ENCODE measurements at places on chromosomes 6 and 20.

DNA sequence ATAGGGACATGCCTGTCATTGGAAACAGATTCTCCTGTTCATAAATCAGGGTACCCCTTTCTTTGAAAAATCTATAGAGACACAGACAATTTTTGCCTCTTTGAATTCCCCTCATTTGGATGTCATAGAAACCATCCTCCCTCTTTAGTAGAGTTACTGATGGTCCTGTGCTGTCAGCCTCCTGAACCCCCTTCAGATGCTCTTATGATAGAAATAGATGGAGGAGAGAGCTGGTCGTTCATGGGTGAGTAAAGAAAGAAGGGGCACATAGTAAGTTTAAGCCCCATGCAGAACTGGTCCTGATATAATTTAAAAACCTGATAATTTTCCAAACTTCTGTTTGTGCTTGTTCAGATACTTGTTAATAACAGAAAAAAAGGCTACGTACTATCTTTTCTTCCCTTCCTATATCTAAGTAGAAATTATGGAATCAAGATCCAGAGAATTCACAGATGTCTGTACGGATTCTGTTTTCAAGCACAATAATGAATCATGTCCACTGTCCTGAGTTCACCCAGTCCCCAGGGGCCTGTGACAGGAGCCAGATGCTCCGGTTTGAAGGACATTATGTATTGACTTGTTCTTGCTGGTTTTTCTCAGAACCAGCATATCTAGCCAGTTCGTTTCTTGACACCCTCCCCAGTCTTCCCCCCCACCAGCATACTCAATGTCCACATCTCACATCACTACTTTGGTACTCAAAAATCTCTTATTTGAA, 78.1 kb downstream of the NCOA7 start:
- DNase-seq = no peak

GRCh38 chr6:146361128-146361924, 182.3 kb upstream of the RAB32 start:
- no peak for DNase-seq

DNA sequence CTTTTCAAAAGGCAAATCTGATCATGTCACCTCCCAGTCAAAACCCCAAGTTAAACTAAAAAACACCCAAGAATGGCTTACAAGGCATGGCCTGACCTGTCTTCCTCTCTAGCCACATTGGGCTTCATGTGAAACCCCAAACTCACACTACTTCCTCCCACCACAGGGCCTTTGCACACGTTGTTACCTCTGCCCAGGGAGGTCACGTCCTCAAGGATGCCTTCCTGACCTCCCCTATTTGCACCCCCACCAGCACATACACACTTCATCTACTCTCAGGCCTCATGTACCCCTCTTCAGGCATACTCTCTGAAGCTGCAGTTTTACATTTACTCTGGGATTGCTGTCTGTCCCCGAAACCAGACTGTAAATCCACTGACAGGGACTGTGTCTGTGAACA, 6.1 kb downstream of the EZR start:
- DNase-seq = no peak

DNA sequence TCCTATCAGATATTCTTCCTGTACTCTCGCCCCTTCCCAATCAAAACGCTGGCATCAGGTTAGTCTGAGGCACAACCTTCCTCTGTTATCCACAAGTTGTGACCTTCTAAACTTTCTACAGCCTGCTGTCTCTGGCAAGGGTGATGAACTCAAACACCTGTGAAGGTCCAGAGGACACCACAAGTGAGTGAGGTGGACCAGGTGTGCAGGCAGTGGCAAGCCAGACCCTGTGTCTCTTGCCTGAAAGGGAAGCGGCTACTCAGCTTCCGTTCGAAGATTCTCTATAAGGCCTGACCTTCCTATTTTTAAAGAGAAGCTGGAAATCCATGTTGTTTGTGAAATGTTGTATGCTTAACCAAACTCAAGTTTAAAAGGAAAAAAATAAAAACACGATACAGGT, 36.8 kb downstream of the GCM1 start:
- no peak for DNase-seq

GRCh38 chr20:8608470-8608869, 460.4 kb upstream of the PLCB4 start:
- no peak for DNase-seq

DNA sequence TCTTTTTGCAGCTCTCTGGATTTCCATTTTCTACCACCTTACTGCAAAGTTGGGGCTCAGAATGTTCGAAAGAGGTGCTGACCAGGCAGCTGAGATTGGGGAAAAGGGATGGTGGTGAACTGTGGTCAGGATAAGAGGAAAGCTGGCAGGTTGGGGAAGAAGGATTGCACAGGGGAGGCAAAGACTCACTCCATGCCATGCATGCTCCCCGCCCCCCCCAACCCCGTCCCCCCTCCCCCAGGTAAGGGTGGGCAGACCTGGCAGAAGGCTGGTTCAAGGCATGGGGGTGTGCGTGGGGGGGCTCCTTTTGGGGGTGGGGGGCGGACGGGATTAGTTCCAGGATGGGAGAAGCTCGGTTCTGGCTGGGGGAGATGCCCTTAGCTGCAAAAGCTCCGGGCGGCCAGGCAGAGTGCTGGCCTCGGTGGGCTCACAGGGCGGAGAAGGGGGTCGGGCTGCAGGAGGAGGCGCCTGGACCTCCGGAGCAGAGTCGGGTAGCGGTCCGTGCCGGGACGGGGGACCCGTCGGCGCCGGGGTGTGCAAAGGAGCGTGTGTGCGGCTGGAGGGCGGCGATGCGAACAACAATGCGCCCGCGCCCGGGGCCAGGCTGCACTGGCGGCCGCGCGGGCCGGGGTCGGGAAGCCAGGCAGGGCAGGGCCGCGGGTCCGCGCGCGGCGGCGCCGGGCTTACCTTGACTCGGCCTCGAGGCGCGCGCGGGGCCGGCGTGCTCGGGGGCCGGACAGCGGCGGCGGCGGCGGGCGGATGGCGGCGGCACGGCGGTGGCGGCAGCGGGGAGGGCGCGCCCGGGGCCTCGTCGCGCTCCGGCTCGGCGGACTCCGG, 880 bp downstream of the ADNP start:
- peak; percentile 12 for DNase-seq

DNA sequence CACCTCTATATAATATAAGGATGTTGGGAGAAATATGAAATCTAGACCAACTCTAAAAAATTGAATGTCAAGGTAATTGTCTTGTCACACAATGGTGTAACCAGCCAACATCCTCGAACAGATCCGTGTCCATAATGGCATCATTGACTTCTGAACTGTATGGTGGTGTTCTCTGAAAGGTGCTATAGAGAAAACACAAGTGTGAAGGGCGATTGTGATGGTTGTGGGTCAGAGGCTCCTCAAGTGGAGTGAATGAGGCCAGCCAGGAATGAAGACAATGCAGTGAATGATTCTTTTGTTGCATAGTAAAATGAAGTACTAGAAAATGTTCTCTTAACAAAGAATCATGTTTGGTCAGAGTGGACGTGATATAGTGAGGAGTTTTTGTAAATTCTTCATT, 58.3 kb downstream of the CARMIL1 start:
- DNase-seq = no peak

DNA sequence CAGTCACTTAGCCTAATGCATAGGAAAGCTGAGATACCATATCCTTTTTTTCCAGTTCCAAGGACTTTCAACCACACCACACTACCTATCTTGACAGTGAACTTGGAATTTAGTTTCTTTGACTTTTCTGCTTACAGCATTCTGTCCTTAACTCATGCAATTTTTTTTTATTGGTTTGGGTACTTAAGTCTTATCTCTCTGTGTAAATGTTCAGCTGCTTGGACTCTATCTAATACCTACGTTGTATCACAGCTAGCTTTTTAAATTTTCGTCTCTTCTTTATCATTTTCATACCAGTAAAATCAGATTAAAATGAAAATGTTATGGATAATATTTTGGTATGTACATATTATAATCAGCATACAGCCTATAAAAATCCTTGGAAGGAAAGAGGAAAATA, 106.9 kb upstream of the ADGRF1 start:
- DNase-seq = no peak

DNA sequence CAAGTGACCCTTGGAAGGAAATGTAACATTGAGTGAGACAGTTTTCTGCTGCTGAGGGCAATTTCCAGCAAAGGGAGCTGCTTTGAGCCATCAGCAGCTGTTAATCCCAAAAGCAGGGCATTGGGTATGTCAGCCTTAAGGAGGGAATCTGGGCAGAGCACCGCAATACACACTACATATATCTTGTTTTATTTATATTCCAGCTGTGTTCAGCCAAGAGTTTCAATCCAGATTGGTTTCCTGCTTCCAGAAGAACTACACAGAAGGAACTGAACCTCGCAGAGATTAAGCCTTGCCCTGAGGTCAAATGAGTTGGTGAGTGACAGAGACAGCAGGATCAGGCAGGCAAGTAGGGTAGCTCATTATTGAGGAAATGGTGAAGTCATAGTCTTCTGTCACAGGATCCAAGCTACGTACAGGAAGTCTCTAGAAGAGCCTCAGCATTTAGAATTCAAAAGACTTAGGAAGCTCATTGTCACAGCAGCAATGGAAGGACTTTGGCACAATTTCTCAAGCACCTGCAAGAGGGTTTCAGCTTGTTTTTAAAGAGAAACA, 109.9 kb upstream of the HEY2 start:
- DNase-seq = no peak

GRCh38 chr6:12601881-12602280, 114.7 kb upstream of the PHACTR1 start:
- DNase-seq = no peak

GRCh38 chr6:15513801-15514711, 148.8 kb downstream of the DTNBP1 start:
- no peak for DNase-seq

DNA sequence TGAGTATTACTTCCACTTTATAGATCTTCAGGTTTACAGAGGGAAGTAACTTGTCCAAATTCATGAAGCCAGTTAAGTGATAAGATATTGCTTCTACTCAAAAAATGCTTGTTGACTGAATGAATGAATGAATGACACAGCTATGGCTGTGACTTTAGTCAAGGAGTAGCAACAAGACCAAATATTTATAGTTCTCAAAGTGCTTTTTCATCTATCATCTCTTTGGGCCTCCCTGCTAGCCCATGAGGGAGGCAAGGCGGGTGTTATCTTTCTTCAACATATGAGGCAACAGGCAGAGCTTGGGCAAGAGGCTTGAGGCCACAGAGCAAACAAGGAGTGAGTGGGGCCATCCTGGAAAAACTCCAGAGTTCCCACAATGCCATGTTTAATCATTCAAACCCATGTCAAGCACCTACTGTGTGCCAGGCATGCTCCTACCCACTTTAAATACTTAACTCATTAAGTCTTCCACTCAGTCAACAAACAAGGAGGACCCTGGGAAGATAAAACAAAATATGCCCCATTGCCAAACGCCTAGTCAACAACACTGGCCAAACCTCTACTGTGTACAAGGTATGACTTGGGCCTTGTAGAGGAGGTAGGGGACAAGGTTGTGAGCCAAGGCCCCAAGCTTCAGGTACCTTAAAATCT, 15.9 kb downstream of the BCL2L1 start:
- DNase-seq = no peak

- no peak for DNase-seq
Measured at GRCh38 chr20:9062066-9062465, 6.8 kb upstream of the PLCB4 start.

DNA sequence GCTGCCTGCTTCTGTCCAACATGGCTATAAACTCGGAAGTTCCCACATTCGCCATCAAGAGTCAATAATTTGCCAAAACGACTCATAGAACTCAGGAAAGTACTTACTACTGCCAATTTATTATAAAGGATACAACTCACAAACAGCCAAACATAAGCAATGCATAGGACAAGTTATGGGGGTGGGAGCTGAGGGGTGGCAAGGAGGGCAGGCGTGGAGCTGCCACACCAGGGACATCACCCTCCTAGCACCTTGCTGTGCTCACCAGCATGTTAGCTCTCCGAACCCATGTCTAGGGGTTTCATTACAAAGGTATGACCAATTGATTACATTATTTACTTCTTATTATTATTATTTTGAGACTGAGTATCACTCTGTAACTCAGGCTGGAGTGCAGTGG, 12.4 kb downstream of the EIF2S2 start:
- DNase-seq = no peak

GRCh38 chr6:46390153-46390876, 100.9 kb downstream of the RCAN2 start:
- no peak for DNase-seq

DNA sequence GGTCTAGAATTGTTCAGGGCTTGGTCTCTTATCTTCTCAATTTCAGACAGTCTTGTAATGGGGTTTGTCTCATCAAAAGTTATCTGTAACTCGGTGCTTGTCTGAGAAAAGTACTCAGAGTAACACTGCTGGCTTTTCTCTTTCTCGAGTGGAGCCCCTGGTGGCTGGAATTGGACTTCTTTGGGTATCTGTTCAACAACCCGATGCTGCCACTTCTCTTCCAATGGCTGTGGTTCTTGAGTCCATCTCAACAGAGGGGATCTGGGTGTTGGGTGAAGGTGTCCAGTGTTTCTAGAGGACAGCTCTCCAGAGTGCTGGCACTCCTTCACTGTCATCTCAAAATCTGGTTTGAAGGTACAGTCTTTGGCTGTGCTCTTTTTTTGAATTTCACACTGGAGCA, 24.6 kb downstream of the DST start:
- no peak for DNase-seq

DNA sequence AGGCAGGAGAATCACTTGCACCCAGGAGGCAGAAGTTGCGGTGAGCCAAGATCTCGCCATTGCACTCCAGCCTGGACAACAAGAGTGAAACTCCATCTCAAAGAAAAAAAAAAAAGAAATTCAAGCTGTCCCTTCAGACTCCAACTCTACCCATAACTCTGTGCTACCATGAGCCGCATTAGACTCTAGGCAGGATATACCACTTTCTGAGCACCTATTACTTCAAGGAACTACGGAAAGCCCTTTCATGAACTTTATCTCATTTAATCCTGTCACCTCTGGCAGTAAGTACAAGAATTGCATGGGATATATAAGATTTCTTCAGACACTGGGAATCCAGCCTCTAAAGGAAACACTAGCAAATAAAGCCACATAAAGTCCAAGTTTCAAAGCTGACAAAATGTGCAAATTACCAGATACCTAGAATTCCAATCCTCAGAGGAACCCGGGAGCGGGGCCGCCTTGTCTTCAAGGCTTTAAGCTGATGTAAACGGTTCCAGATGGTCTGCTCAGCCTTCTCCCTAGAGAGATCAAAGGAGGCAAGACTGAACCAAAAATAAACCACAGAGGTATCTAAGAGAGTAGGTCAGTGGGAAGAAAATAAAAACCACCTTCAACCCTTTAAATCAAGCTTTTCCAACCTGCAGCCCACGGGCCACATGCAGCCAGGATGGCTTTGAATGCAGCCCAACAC, 9.4 kb downstream of the CDK5RAP1 start:
- no peak for DNase-seq

- DNase-seq = no peak
Measured at GRCh38 chr6:27025351-27025750, 222.2 kb upstream of the PRSS16 start.

- no peak for DNase-seq
Measured at GRCh38 chr6:45933855-45934254, 81.8 kb downstream of the CLIC5 start.

All from stimulated activated CD8-positive, alpha-beta memory T cell treated with anti-CD3 and anti-CD28 coated beads, Interleukin-12 subunit alpha, Interleukin-12 subunit beta, amount 100 ng/mL, for 4 hours (primary cell).